T-helper 1 cell (primary cell): ENCODE measurements at places on chromosomes 12 and 14.

DNA sequence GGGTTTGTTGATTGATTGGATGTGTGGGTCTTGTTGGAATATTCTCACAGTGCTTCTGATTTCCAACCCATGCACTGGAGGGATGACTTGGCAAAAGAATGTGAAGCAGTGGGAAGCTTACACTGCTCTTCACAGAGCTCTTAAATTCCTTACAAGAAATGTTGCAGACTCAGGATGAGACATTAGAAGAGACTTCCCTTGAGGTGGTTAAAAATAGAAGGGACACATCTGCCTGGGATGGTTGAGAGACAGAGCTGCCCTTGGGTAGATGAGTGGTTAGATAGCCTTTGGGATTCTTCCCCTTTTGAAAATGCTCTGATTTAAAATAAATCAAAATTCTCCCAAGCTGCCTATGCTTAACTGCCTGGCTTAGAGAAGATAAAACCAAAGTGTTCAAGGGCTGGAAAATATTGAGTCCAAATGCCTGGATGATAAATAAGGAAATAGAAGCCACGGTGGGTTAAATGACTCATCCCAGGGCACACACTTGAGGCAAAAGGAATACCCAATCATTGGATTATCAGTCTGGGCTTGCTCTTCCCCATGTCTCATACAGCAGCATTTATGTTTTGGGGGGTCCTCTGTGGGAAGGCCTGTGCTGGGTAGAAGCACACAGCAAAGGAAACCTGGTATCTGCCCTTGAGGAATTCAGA is 264.3 kb downstream of the AKAP6 start:
- no peak for DNase-seq

- no peak for DNase-seq
Observed at GRCh38 chr12:59459966-59460660, 135.7 kb upstream of the SLC16A7 start.

DNA sequence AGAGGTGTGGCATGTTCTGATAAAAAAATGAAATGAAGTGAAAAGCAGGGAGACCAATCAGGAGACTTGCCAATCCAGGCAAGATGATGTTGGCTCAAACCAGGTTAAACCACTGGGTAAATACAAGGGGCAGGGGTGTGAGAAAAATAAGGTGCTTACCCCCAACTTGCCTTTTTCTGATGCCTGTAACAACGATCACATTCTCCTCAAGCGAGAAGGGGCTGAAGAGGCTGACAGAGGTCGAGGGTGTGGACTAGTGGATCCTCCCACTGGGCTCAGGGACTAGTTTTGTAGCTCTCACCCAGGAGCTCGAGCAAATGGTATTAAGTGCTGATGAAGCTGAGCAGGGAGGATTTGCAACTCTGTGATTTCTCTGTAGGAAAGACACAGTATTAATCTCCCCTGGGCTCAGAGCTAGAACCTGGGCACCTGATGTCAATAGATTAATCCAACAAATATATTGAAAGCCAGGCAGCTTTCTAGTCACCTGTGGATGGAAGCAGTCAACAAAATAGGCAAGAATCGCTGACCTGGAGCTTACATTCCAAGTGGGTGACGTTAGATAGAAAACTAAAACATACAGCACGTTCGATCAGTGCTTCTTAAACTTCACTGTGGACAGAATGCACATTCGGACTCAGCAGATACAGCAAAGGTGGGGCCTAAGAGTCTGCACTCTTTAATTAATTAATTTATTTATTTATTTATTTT is 15.2 kb upstream of the EAPP start:
- no peak for DNase-seq

DNA sequence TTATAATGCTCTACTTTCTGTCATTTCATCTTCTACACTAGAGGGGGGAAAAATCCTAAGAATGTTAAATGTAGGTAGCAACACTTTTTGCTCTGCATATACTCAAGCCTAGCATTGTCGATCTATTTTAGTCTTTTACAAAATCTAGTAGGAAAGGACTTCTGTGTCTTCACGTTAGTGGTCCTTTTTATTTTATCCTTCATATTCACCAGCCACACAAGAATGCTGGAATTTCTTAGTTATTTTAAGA is 253.0 kb upstream of the FLRT2 start:
- no peak for DNase-seq

- DNase-seq: no peak
Observed at GRCh38 chr14:49770212-49770817, 2.4 kb downstream of the KLHDC2 start.

DNA sequence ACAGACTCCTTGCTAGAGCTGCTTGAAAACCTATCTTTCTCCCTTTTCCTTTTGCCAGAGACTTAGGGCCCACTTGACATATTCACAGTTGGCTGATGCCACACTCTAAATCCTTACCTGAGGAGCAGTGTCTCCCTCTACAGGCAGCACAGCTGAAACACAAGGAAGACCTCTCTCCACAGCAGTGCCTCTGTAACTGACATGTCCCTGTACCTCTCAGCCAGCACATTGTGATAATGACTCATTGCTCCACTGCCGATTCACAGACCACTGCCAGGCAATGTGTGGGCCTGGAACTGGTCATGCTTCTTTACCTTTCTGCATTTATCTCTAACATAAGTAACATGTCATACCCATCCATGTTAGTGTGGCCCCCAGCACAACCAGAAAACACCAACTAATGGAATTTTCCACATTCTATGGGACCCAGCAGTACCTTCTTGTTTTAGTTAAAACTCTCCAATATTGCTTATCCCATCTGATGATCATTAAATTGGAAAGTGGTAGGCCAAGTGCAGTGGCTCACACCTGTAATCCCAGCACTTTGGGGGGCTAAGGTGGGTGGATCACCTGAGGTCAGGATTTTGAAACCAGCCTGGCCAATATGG is 56.5 kb downstream of the GTF2A1 start:
- no peak for DNase-seq

DNA sequence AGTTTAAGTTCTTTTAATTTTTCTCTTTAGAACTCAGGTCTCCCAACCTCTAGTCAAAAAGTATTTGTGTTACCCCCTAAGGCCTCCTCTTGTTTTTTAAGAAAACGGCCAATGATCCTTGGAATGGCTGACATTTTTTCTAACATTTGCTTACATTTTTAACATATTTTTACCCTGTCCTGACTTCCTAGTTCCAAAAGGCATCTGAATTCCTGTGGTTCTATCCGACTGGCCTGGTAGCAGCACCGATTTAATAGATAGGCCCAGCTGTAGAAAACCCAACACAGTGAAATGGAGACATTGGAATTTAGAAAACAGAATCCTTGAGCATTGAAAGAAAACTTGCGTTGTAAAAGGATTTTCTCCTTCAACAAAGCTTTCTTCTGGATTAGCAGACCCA is 134.7 kb upstream of the GSC start:
- no peak for DNase-seq

DNA sequence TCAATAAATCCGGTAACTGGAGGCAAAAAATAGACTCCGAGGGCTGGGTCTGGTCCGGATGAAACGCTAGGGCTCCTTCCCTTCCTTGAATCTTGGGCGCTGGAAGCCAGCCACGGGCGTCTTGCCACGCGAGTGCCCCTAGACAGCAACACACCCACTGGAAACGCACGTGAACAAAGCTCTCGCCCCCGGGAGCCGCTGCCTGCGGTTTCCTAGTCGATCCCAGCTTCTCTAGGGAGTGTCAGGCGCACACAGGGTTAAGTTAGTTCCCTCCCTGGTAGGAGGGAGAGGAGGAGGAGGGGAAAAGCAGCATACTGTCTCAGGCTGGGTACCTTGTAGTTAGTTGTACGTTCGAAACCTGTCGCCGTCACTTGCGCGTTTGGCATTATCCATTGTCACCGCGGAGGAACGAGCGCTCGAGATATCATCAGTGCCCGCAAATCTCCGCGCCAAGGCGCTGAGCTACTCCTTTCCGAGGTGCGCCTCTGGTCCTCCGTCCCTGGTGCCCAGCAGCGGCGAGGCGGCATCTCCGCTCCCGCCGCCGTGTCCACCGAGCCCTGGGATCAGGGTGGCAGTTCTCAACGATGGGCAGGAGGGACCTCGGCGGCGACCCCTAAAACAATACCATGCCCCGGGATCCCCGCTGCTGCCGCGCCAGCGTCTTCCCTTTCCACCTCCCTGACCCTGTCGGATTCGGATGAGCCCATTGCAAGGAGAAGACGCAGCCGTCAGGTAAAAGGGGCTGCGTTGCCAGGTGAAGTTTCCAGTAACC is at the start of gene FLRT2:
TSS of gene FLRT2 (plus strand) at position 342 of the 772 bp plus-strand sequence. CDS start 91,371 bp downstream, outside the sequence.
- no peak for DNase-seq

DNA sequence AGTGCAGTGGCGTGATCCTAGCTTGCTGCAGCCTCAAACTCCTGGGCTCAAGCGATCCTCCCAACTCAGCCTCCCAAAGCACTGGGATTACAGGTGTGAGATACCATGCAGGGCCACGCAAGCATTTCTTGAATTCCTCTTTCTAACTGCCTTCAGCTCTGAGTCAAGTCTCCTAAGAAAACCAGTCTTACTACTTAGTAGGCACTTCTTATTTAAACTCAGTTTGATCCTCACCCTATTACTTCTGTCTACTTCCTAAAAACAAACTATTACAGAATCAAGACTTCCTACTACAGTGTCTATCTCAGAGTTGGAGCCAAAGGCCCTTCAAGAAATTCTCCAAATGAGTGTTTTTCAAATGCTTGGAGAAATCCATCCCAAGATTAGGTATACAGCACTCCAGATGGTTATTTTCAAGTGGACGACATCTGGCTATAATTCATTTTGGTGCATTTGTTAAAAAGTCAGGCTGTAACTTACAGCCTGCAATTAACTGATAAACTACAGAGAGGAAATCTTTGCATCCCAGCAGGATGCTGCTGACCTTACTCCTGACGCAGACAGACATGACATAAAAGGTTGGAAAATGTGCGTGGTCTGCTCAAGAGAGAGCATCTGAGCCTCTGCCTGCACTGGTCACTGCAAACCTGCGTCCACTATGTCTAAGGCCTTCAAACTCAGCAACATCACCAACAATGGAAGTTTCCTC is 34.7 kb downstream of the SSH1 start:
- DNase-seq: no peak

GRCh38 chr14:22026527-22026926 is 352.9 kb upstream of the OR4E1 start:
- DNase-seq: no peak

GRCh38 chr12:22821985-22822384 is 197.0 kb downstream of the ETNK1 start:
- DNase-seq: no peak

GRCh38 chr12:109304485-109304884 is 4.6 kb downstream of the FOXN4 start:
- DNase-seq: no peak

- no peak for DNase-seq
Observed at GRCh38 chr14:69464379-69464778, 20.1 kb upstream of the PLEKHD1 start.

GRCh38 chr12:62787023-62787422 is 147.9 kb downstream of the PPM1H start:
- DNase-seq: no peak

GRCh38 chr14:57847096-57847495 is 18.8 kb downstream of the SLC35F4 start:
- DNase-seq: no peak

GRCh38 chr12:116266631-116267349 is 10.7 kb downstream of the MED13L start:
- DNase-seq: no peak

DNA sequence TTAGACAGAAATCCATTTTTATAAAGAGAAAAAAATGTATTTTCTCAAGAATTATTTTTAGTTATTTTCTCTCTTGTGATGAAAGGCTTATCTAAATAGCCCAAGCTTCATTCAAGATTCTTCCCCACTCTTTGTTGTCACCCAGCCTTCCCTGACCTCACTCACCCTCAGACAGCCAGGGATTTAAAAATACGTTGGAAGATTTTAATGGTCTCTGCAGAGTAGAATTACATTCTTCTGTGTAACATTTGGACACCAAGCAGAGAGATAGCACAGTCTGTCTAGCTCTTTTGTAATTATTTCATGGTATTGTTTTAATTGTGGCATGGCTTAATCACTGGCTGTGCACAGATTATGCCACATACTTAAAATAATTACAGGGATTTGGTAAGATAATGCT is 130.3 kb downstream of the IGF1 start:
- no peak for DNase-seq
